ENCODE measurements at places on chromosomes 13 and 19.

- DNase-seq = no peak
Measured at GRCh38 chr19:14093117-14093823, 2.7 kb upstream of the SAMD1 start.

DNA sequence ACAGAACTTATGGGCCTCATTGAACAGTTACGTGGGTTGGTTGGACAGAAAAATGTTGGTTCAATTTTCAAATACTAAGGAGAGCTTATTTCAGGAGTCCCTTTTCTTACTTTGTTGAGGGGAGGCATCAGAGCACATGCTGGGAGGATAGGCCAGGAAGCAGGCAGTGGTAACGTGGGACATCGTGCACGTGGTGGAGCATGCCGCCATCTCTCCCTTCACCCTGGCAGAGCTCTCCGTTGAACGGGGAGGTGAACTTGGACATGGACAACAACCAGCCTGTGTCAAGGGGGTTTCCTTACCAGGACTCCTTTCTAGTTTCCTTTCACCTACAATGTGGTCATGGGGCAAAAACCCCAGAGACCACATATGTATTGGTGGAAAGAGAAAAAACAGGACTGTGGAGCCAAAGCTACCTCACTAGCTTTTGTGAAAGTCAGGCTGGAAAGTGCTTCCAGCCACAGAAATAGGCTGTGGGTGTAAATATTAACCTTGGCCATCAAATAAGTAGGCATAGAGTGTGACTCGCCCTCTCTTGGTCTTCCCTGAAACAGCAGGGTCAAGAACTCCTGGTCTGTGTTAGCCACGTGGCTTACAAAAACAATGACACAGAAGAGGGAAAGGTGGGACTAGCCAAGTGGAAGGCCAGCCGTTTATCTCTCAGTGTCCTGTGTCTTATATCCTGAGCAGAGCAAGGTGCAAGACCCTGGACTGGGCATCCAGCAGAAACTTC is 14.4 kb downstream of the MICOS13 start:
- DNase-seq = no peak

DNA sequence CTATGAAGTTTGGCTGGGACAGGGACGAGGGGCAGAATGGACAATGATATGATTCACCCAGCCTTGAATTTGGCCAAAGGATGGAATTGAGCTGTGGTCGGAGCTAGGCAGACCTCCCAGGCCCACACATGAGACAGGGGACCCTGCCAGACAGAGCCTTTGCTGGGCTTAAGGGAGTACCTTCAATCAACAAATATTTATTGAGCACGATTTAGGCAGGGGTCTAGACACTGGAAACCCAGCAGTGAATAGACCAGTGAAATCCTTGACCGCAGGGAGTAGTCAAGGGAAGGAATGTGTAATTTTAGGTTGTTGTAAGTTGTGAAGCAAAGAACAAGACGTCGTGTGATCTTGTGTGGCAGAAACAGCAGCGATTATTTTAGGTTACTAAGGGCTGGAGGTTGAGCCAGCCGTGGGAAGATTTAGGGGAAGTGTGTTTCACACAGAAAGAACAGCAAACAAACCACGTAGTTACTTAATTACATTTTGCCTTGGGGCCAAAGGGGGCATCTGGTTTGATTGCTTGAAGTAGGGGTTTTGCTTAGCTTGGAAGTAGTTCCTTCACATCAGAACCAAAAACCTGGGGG is 16.9 kb upstream of the AP1M2 start:
- peak; percentile 22 for DNase-seq

DNA sequence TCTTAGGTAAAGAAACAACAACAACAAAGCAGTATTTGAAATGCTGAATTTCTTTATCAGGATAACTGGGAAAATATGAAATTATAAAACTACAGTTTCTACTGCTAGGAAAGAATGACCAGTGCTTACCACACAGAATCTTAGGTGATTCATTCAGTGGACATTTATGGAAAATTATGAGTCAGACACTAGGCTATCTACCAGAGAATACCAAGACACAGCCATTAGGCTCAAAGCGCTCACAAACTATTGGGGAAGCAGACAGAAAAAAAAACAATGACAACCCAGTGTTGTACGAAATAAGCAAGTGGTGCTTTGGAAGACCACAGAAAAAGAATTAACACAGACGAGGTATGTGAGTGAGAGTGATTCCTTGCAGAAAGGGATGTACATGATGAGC is 1019.5 kb downstream of the PCDH9 start:
- no peak for DNase-seq

GRCh38 chr19:45507872-45508416 is 665 bp downstream of the VASP start:
- no peak for DNase-seq

DNA sequence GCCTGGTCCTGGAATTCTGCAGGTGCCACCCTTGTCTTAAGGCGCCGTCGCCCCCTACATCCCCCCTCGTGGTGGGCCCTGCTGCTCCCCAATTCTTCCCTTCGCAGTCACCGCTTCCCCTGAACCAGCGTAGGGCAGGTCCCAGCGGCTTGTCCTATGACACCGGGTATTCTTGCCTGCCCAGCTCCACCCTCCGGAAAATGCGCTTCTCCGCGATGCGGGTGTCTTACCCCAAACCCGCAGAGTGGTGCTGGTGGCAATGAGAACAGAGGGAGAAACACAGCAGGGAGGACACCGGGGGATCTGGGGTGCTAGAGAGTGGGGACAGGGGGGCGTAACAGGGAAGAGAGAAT is 9.0 kb downstream of the ZNF808 start:
- peak; percentile 32 for DNase-seq

DNA sequence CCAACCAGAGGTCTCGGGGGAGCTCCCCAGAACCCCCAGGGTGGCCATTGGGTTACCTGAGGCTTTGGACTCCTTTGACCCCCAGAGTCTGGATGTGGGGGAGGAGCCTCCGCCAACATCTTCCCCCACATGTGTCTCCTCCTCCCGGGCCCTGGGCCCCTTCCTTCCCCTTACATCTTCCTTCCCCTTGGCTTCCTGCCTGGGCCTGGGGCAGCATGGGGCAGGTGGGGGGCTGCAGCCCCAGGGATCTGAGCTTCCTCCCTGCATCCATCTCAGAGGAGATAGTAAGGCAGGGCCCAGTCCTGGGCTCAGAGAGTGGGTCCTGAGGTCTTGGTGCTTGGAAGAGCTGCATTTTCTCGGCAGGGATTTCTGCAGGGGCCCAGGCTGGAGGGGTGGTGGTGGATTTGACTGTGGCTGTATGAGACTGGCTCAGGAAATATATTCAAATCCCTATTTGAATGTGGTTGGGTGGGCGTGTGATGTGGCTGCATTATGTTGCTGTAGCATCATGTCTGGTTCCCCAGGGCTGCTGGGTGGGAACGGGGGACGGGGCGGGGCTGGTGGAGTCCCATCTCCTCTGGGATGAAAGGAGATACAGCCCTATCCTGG is 919 bp downstream of the VAV1 start:
- peak; percentile 60 for DNase-seq

- DNase-seq = no peak
Measured at GRCh38 chr13:106118050-106118449, 417.4 kb downstream of the EFNB2 start.

DNA sequence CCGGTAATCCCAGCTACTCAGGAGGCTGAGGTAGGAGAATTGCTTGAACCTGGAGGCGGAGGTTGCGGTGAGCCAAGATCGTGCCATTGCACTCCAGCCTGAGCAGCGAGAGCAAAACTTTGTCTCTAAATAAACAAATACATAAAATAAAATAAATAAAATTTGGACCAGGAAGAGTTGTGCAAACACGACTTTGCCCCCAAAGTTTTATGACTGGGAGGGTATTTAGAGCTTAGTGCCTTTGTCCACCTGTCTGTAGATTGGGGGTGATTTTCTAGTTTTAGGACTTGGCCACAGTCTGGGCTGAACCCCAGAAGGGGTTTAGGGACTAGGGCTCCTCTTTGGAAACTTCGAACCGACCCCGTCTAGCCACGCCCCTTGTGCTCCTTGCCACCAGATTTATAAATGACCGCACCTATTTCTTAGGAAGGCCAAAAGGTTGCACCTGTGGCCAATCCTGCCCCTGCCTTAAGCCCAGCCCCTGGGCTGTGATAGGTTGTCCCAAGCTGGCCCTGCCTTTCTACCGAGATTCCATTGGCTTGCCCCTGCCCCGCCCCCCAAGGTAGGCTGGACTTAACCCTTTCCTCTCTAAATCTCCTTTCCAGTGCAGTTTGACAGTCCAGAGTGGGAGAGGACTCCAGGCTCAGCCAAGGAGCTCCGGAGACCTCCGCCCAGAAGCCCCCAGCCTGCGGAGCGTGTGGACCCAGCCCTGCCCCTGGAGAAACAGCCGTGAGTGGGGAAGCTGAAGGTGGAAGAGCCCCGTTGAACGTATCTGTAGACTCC is 5.3 kb downstream of the SHD start:
- no peak for DNase-seq

GRCh38 chr13:113562085-113562749 is 22.3 kb upstream of the TFDP1 start:
- peak; percentile 24 for DNase-seq

- no peak for DNase-seq
Measured at GRCh38 chr13:42255886-42256285, 16.1 kb upstream of the AKAP11 start.

- DNase-seq = no peak
Measured at GRCh38 chr13:74768521-74769085, 634.4 kb upstream of the KLF12 start.

DNA sequence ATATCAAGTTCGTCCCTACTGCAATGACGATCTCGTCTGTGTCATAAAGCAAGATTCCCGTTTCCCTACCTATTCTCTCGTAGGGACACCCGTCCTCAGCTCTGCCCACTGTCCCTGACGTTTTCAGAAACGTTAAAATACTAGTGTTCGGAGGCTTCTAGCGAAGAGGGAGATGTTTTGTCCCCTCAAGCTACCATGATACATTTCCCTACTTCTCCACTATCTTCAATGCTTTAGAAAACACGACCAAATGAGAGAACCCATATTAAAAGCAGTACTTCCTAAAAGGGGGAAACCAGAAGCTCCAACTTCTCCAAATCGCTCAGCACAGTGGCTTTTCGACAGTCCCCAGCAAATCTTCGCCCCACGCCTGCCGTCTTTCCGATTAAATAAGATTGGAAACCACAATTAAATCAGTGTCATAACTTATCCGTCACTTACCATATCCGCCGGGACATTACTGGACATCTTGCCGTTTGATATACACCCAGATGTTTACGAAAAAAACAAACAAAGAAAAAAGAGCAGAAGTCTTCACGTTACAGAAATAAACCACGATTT is 1.3 kb downstream of the UBL3 start:
- no peak for DNase-seq

DNA sequence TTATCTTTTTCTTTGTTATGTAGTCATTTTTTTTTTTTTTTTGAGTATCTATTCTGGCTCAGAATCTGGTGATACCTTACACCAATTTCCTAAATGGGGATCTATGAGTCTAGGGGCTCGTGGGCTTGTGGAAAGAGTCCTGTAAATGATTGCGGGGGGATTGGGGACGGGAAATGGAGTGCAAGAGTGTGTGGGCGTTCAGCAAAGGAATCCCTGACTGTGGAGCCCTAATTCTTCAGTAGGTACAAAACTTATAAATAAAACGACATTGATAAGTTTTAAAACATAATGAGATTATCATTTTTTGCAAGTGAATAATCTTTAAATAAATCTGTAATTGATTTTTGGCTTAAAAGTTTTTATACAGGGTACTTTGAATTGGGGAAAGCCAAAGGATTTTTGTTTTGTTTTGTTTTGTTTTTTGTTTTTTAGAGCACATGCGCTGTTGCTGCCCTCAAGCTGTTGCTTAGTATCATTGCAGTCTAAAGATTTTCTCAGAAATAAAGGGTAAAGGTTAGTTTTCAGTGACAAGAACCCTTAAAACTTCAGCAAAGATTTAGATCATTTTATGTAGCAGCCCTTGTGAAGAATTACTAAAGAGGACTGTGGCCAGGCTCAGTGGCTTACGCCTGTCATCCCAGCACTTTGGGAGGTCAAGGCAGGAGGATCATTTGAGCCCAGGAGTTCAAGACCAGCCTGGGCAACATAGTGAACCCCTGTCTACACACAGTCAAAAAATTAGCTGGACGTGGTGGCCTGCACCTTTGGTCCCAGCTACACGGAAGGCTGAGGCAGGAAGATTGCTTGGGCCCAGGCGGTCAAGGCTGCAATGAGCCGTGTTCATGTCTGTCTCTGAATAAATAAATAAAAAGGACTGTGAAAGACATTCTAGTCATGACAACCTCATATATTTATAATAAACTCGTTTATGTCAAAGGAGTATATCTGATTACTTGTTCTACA is 1.7 kb downstream of the ERCC5 start:
- DNase-seq = no peak

GRCh38 chr13:99989276-99990125 is 7.9 kb downstream of the ZIC2 start:
- no peak for DNase-seq

GRCh38 chr13:44074611-44075010 is 194.9 kb downstream of the LACC1 start:
- DNase-seq = no peak

- DNase-seq = no peak
Measured at GRCh38 chr13:27006519-27007161, 165.0 kb downstream of the USP12 start.

All from activated B cell treated with CpG ODN at 0.5 μM for 24 hours (primary cell).